ENCODE measurements at places on chromosomes 3 and 15.

DNA sequence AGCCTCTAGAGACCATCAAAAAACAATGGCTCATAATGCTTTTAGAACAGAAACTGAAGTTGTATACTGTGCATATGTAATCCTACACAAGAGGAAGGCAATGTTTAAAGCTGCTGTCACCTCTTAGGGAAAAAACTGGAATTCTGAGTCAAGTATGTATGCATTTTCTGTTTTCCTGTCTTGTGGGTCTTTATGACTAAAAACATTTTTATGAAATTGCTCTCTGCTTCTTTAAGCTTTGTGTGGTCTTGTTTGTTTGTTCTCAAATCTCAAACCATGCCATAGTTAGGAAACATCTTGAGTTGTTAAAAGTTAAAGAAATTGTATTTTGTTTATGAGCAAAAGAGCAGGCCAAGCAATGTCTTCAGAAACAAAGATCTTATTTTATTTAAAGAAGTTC is 80.9 kb upstream of the SOX2 start:
- no peak for DNase-seq

- no peak for DNase-seq
These were observed 126.0 kb downstream of the MYLK start for GRCh38 chr3:123758081-123758564.

DNA sequence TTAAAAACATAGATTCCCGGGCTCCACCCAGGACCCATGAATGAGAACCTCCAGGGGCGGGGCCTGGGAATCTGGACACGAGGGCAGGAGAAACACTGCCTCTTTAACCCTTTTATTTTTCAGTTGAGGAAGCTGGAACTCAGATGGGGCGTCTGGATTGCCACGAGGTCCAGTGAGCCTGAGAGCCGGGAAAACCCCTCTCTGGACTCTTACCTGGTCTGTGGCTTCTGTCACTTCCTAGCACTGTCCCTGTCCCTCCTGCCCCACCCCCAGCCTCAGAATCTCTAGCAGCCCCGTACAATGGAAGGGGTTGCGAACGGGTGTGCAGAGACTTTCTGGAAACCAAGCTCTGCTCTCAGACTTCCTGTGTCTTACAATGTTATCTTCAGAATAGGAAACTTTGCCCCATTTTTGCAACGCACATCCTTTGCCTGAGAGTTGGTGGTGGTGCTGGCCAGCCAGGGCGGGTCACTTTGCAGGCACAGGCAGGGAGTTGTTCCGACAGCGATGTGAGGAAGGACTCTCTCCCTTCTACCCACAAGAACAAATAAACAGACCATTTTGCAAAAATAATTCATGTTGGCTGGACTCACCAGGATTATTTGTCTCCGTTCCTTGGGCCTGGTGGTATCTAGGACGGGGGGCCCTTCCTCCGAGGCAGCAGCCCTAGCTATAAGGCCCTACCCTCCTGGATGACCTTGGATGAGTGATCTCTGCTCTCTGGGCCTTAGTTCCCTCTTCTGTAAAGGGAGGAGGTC is 59.1 kb downstream of the SMAD6 start:
- DNase-seq: no peak

DNA sequence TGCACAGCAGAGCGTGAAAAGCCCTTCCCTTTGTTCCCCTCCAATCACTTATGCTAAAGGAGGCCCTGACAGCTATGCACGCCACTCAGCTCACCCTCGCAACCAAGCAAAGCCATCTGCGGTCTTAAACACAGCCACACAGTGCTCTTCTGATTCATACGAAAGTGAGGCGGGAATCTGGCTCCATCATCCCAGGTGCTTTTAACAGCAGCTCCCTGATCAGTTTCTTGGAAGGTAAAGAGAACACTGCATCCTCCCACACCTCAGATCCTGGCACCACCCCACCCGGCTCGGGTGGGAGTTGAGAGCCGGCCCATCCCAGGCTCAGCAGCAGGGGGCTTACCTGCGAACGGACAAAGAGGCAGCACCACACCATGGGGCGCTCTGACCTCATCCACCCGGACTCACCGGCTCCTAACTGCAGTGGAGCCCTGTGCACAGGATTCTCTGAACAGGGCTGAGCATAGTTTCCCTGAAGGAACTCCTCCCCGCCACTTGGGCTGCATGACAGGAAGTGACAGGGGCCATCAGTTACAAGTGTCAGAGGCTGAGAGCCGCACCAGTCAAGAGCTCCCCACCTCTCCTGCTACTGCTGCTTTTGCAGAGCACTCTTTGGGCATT is 114.3 kb upstream of the ARHGEF3 start:
- DNase-seq: peak; percentile 61

DNA sequence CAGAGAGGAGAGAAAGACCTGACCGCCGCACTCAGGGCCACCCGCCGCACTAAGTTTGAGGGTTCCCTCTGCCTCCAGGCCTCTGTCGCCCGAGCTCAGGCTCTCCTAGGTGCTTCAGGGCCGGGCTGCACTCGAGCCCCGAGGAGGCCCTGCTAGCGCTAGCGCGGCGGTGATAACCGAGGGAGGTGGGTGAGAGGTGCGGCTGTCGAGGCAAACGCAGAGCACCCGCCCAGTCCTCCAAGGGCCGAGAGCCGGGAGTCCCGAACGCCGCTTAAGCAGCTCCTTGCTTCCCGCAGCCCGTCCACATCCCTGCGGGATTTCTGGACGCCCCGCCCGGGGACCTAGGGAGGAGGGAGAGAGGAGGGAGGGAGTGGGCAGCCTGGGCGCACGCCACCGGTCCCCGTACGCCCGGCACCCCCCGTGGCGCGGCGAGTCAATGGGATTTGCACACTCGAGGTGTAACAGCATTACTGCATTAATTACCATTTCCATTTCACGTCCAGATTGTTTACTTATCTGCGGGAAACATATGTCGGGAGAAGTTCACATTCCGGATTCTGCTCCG is 6.8 kb downstream of the SOX14 start:
- DNase-seq: no peak

GRCh38 chr3:193947596-193947995 is 188.4 kb upstream of the HES1 start:
- no peak for DNase-seq

DNA sequence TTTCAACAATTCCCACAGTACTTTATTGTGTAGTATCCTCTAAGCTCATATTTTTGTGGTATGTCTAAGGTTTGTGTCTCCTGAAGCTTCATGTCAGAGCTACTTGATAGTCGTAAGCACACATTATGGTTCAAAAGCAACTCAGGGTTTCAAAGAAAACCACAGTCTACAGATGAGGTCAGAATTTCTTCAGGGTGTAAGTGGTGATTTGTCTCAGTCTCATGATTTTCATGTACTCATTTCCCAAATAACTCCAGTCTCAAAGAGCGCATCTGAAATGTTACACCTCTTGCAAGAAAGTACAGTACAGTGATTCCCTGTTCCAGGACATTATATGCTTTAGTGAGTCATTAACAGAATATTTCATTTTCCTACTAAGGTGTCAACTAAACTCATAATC is 47.5 kb upstream of the SSR3 start:
- no peak for DNase-seq

DNA sequence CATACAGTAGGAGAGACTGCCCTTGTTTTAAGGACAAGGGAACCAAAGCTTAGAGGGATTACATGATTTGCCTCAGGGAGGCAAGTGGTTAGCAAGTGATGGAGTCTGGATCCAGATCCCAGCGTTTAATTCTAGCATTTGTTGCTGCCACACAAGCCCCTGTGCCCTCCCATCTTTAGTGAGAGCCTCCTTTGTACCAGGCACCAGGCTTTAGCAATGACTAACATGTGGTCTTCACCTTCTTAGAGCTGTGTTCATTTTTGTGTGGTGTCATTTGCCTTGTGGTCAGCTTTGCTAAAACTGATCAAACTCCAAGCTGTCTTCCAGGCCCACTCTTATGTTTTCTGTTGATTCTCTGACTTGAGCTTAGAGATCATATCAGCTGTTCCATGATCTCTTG is 290.5 kb downstream of the RPLP1 start:
- DNase-seq: no peak

- DNase-seq: no peak
These were observed 106.8 kb upstream of the GPR149 start for GRCh38 chr3:154536751-154537150.

DNA sequence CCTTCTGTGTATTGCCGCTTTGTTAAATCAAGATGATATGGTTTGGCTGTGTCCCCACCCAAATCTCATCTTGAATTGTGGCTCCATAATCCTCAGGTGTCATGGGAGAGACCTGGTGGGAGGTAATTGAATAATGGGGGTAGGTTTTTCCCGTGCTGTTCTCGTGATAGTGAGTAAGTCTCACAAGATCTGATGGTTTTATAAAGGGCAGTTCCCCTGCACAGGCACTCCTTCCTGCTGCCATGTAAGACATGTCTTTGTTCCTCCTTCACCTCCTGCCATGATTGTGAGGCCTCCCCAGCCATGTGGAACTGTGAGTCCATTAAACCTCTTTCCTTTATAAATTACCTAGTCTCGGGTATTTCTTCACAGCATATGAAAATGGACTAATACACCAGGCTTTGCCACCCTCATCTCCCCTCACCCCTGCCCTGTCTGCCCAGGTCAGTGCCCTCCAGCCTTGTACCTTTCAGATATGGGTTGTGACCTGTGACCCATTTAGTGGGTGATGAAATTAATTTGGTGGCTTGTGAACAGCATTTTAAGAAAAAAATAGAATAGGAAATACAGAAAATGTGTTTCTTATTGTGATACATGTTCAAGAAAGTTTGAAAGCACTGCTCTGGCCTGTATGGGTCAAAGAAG is 56.1 kb upstream of the MCF2L2 start:
- DNase-seq: no peak

- no peak for DNase-seq
These were observed at the start of gene FEZF2 for GRCh38 chr3:62373215-62373614. FEZF2 (minus strand) TSS chr3:62373550; CDS start chr3:62372868, 682 bp downstream.

DNA sequence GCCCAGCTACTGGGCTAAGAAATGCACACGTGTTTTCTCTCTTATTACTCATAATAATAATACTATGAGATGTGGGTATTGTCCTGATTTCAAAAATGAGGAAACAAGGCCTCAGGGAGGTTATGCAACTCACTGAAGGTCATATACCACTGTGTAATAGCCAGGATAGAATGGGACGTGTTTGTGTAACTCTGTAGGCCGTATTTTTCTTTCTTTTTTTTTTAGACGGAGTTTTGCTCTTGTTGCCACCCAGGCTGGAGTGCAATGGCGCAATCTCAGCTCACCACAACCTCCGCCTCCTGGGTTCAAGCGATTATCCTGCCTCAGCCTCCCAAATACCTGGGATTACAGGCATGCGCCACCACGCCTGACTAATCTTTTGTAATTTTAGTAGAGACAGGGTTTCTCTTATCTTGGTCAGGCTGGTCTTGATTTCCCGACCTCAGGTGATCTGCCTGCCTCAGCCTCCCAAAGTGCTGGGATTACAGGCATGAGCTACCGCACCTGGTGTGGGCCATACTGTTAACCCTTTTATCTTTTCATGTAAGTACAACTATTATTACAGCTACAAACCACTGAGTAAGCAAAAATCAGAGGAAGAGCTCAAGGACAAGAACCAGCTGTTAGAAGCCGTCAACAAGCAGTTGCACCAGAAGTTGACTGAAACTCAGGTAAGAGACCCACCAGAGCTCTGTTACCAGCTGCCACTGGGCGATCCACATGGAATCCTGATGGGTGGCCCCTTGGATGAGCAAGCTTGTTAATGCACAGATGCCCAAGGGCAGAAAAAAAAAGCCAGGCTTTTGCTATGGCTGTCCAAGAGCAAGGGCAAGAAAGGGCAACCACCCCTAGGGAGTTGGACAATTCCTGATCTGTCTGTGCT is 6.7 kb downstream of the KNSTRN start:
- DNase-seq: no peak

GRCh38 chr15:66165856-66166255 is 87.7 kb downstream of the MEGF11 start:
- no peak for DNase-seq

DNA sequence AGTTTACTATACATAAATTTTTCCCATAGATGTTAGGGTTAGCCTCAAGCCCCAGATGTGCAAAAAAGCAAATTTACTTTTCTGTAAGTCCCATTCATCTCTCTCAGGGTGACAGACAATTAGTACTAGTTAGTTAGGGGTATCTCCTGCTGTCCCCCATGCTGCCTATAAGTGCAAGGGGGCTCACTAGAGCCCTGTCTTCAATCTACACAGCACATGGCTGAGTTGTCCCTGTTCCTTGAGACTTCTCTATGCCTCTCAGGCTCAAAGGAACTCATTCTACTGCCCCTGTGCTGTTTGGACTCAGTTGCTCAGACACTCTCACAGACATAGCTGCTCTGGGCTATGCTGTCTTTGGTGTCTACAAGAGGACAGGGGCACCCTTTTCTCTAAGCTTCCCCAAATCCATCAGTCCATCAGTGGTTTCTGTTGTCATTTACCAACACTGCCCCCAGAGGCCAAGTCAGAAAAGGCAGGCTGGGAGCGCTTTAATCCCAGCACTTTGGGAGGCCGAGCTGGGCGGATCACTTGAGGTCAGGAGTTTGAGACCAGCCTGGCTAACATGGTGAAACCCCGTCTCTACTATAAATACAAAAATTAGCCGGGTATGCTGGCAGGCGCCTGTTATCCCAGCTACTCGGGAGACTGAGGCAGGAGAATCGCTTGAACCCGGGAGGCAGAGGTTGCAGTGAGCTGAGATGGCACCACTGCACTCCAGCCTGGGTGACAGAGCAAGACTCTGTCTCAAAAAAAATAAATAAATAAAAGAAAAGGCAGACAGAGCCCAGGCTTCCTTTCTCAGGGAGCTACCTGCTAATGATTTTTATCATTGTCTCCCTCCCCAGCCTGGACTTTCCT is 31.4 kb upstream of the PRTG start:
- DNase-seq: peak; percentile 1

- no peak for DNase-seq
These were observed 11.0 kb upstream of the ADCY5 start for GRCh38 chr3:123459862-123460261.

DNA sequence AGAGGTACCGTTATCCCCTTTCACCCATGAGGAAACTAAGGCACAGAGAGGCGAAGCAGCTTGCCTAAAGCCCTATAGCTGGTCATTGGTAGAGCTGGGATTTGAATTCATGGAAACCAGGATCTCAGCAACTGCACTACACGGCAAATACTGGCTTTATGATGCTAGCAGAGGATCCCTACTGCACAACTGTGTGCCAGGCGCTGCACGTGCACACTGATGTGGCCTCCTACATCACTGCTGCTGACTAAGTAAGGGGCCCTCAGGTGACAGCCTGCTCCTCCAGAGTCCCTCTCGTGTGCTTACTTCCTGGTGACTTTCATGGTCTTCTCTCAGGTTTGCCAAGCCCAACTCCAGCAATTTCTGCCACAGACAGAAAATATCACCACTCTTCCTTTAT is 3.4 kb upstream of the POLG start:
- no peak for DNase-seq

DNA sequence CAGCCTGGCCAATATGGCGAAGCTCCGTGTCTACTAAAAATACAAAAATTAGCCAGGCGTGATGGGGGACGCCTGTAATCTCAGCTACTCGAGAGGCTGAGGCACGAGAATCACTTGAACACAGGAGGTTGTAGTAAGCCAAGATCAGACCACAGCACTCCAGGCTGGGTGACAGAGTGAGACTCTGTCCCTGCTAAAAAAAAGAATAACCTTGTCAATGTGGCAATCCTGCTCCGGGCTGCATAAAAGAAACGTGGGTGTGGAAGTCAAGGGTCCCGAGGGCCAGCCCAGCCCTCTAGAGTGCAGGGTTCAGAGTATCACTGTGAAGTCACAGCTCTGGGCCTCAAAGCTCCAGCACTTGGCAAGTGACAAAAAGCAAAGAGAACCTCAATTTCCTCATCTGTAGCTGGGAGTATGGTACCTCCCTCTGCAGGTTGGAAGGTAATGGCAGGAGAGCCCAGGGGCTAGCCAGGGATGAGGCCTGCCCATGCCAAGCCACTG is 73.5 kb upstream of the IQSEC1 start:
- DNase-seq: no peak

Data from activated T-helper 1 cell treated with Interleukin-2 at 50 U/mL for 16 hours (primary cell).